NCI-H82 (cell line): ENCODE measurements at places on chromosomes 2 and 18.

DNA sequence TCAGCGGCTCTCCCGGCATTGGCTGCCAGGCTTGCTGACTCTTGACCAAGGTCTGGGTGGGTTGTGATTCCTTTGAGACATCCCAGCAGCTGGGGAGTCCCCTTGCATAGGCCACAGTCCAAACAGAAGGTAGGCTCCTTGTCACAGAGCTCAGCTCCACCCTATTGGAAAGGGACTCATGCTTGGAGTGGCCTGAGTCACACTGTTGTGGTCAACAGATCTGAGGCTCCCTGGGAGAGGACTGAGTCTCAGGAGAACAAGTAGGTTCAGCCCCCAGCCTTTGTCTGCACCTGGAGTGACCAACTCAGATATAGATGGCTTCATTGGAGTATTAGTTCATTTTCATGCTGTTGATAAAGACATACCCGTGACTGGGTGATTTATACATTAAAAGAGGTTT lies 32.1 kb upstream of the SH3BP4 start:
- DNase-seq: no peak

GRCh38 chr2:231362555-231363184 lies 32.8 kb upstream of the B3GNT7 start:
- no peak for DNase-seq

GRCh38 chr2:196224756-196225155 lies 53.4 kb upstream of the STK17B start:
- no peak for DNase-seq

- no peak for DNase-seq
These were observed 51.6 kb downstream of the DOCK10 start for GRCh38 chr2:224990710-224991109.

DNA sequence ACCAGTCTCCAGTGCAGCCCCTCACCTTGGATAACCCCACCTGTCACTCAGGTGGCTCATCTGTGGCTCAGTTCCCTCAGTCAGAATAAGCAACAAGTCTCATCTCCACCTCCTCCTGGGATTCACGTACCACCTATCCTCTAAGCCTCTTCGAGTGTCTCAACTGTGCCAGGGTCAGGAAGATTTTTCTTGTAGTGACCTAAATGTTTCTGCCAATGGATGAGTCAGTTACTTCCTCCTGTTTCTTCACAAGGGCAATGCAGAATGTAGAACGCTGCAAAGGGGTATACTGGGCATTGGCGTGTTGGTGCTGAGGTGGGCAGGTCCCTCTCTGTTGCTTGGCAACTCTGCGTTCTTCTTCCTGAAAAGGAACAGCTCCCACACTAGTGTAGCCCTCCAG lies 213.3 kb upstream of the CXCR4 start:
- no peak for DNase-seq

DNA sequence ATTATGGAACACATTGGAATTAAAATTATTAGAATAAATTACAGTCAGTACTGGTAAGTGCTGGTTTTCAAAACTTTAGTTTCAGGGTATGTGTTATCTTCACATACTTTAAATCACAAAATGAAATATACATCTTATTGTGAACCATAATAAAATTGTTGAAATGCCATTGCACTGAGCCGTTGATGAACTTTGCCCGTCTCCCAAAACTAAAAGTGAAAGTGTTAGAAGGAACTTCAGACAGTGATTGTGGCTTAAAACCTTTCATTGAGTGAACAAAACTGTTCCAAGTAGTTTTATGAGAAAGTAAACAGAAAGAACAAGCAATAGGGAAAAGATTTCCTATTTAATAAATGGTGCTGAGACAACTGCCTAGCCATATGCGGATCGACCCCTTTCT lies 811.6 kb downstream of the PLCL1 start:
- no peak for DNase-seq
